OCI-LY7 (cell line): ENCODE measurements at places on chromosomes 3 and 15.

DNA sequence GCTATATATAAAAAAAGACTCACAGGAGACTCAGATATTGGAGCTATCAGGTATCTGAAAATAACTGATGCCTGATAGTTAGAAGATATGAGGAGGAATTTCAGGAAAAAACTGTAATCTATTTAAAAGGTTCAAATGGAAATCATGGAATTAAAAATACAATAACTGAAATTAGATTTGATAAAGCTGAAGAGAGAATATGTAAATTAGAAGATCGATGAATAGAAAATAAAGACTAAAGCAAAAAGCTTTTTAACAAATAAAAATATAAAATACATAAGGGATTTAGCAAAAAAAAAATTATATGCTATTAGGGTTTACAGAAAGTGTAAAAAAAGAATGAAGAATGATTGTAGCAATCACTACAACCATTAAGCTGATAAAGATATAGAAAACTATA, 679.8 kb upstream of the LMCD1 start:
- no peak for DNase-seq

DNA sequence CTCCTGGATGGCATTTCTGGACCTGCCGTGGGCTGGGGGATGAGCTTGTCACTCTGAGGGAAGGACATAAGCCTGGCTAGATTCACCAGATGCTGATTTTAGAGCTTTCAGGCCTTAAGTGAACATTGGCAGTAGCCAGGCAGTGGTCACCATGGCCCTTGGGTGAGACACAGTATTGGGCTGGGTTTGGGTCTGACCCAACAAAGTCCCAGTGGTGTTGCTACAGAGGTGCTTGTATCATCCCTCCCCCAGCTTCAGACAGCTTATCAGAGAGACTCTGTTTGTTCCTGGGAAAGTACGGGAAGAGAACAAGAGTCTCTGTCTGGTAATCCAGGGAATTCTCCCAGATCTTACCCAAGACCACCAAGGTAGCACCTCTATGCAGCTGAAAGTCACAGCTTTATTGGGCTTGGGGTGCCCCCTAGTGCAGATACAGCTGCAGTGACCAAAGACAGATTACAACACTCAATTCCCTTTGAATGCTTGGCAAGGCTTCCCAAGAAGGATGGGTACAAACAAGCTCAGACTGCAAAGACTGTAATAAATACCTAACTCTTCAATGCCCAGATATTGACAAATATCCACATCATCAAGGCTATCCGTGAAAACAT, 9.8 kb upstream of the RUVBL1 start:
- DNase-seq, result peak; percentile 57

DNA sequence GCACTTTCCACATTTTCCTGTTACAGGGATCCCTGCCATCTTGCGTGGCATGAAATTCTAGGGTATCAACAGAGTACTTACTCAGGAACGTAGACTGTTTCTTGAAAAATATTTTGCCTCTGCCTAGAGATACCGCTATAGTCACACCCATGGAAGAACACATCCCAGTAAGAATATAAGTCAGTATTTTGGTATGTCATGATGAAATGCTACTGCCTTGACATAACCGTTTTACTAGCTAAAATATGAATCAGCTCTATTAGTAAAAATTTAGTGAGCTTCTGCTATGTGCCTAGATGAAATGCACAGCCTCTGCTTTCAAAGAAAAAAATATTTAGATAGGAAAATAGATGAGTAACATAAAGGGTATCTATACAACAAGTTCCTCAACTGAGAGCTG, 276.4 kb downstream of the TBC1D5 start:
- no peak for DNase-seq

DNA sequence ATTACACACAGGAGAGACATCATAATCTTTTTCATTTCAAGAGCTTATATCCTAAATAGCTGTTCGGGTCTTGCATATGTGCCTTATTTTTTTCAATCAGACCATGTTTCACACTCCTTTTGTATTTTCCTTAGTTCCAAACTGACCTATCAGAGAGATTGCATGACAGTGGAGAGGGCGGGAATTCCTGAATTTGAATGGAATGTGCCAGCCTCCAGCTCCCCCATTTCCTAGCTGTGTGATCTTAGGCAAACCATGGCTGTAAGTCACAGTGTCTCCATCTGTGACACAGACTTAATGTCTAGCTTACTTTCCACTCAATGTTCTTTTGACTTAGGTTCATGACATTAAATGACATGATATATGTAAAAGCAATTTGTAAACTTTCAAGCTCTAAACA, 62.0 kb upstream of the CSTA start:
- no peak for DNase-seq

DNA sequence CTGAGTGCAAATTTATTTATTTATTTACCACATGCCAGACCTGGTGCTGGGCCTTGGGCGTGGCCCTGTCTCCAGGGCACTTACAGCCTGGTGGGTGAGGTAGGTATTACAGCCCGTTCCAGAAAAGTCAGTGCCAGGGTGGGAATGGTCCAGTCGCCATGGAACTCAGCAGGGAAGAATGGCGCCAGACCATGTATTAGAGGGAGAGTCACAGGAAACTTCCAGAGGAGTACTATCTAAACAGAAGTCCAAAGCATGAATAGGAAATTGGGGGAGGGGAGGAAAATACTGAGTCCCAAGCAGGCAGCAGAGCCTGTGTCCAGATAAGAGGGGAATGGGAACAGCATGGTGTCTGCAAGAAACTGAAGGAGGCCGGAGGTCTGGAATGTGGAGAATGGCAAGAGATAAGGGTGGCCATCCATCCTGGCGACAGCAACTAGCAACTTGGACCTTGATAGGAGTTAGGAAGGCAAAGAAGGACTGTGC, 27.0 kb downstream of the SH3BP5 start:
- DNase-seq, result no peak
